Posterior vena cava (tissue), 2 donors: ENCODE measurements at places on chromosomes 7 and 10.

GRCh38 chr10:105963334-105963884 lies 1201.1 kb downstream of the SORCS1 start:
- no peak for DNase-seq

GRCh38 chr7:48090095-48090805 lies 1.2 kb downstream of the UPP1 start:
- no peak for DNase-seq

DNA sequence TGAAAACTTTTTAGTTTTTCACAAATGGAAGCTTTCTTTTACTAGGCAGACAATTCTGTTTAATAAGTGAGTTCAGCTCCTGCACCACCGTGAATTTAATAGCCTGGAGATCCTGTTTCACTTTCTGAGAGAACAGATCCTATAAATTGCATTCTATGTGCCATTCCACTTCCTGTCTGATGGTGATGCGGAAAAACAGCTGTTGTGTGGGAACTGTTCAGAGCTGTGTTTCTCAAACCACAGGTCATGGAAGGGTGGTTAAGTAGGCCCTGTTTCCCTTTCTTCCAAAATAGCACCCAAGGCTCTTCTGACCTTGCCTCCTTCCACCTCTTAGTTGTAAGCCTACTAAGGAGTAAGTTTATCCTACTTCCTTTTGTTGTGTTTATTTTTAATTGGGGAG lies 97.2 kb upstream of the DKK1 start:
- DNase-seq: no peak

- no peak for DNase-seq
Measured at GRCh38 chr7:128210036-128210347, 31.1 kb upstream of the LEP start.

DNA sequence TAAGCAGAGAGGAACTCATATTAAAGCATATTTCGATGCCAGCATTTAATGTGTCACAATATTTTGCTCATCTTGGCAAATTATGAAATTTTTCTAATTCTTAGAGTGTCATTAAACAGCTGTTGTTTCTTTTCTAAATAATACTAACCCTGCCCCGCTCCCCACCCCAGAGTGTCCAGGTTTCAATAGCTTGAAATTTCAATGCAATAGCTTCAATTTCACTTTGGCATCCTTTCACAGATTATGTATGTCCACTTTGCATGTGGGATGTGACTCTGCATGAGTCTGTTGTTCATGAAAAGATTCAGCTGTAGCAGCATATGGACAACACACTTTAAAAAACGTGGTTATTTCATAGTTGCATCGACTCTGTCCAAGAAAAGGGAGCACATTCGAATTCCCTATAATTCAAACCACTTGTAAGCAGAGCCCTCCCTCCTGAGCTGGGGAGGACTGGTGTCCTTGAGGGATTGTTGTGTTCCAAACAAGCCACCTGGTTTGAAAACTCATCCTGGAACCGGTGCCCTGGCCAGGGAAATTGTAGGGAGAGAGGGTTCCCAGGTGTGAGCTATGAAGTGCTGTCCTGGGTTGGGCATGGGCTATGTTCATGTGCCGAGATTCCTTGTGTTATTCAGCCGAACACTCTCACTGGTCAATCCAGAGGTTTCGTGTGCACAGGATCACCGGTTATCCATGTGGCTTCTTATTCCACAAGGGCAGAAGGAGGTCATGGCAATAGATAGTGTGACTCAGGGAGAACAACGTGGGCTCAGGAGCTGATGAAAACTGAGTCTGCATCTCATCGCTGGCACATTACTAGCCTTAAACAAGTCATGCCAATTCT lies 64.6 kb upstream of the CREB5 start:
- no peak for DNase-seq

DNA sequence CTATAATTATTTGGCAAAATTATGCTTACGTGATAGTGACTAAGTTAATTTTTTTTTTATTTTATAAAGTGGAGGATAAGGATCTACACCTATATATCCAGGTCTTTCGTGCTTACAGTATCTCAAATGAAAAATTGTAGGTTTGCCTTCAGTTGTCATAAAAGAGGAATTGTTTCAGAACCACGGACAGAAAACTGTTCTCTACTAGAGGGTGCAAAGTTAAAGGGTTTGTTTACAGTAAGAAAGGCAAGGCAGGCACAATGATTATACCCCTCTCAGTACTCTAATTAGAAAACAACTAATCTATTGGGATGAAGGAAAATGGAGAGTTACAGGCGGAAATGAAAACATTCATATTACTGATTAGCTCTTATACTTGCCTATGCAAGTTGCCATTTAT lies 1.5 kb downstream of the PCLO start:
- DNase-seq: no peak

DNA sequence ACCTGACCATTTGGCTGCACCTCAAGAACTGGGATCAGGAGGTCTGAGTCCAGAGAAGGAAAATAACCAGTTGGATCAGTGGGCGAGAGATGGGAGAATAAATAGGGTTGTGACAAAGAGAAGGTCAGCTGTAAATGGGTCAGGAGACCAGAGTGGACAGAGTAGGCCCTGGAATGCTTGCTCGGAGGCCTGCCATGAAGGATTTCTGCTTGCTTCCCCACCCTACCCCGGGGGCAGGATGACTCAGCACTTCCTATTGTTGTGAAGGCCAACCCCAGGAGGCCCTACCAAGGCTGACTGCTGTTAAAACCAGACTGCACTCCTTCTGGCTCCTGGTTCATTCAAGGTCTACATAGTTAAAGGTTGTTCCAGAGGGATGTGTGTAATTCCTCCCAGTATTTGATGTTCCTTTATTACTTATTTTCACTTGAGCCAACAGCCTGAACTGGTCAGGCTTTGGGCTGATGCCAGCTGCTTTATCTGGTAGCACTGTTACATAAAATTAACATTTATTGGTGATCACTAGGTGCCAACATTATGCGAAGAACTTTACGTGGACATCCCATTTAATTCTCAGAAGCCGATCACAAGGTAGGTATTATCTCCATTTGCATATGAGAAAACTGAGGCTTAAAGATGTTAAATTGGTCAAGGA lies 27.3 kb upstream of the IFRD1 start:
- DNase-seq: peak; percentile 92

DNA sequence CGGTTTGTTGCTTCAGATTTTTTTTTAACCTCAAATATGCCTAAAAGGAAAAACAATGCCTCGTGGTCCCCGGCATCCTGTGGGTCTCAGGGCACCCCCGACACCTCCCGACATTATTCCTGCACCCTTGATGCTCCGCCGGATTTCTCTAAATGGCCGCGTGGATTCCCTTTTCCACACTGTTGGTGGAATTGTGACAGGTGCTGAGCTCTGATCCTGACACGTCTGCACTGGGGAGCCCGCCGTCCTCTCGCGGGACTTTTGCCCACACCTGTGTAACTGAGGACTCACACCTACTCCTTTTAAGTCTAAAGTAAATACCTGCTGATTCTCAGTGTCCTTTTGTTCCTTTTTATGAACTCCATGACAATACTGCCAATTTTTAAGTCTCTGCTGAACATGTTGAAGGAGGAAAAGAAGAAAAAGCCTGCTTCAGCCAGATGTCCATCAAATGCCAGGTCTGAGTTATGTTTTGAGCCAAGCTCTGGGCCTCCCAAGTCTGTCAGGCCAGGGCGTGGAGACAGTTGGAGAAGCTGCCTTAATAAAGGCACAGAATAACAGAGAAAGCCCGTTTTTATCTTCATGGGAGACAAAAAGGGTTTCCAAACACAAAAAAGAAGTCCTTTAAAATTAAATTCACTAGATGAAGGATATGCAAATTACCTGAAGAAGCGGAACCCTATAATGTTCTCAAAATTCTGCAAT lies 568.2 kb downstream of the DNAJB6 start:
- no peak for DNase-seq

DNA sequence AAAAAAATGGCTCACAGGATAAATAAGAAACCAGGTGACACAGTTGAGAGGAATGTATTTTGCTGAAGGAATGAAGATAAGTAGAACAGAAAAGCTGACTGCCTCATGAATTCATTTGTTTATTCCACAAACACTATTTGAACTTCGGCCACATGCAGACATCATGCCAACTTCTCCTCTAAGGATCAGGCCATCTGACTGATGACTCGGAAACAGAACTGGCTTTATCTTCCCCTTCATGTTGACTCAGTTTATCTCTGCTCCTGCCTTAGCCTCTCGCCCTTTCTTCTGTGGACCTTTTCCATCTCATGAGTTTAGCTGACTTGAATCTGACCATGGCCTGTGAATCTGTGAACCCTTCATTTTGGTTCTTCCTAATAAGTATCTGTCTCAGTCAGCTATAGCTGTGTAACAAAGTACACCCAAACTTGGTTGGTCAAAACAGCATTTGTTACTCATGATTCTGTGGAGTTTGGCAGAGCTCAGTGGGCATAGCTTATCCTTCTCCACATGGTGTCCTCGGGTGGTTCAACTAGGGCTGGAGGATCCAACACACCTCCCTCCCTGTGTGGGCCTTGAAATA lies 44.0 kb upstream of the GRID1 start:
- no peak for DNase-seq

GRCh38 chr7:74206589-74207120 lies 3.2 kb upstream of the LAT2 start:
- DNase-seq: peak; percentile 97

DNA sequence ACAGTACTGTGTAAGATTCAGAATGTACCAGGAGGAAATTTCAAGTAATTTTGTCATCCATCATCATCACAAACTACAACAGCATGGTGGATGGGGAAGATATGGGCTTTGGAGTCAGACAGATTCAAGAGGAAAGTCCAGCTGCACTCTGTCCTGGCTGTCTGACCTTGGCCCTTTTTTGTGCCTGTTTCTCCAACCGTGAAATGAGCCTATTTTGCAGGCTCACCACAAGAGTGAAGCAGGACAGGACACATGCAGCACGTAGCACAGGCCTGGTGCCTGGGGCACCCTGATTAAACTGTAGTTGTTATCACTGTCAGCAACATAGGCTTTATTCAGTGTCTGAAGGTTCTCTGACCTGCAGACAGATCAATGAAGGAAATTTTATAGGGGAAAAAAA lies 37.6 kb downstream of the RHOBTB1 start:
- no peak for DNase-seq

DNA sequence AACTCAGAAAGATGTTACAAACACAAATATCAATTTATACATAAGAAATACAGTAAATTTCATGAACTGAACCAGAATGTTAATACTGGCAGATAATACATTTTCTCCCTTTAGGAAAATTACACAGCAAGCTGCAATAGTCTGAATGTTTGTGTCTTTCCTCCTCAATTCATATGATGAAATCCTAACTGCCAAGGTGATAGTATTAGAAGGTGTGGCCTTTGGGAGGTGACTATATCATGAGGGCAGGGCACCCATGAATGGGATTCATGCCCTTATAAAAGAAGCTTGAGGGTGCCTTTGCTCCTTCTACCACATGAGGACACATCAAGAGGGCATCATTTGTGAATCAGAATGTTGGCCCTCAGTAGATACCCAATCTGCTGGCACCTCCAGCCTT lies 64.3 kb upstream of the GPR22 start:
- DNase-seq: no peak

DNA sequence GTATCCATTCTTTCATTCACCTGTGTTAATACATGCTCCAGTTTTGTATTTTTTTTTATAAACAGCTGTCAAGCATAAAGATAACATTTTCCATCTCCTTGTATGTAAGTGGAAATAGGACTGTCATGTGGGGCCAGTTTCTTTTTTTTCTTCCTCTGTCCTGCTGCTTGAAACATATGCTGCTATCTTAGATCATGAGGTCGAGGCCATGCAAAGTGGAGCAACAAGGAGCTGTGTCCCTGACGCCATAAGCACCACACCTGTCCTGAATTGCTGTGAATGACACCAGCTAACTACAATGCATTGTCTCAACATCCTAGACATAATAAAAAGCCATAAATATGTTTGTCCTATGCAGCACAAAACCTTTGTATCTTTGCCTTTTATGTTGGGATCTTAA lies 37.7 kb upstream of the SLC26A4 start:
- DNase-seq: no peak

GRCh38 chr10:107409522-107409921 lies 245.0 kb upstream of the SORCS1 start:
- no peak for DNase-seq

GRCh38 chr10:85138046-85138445 lies 809.7 kb downstream of the CCSER2 start:
- DNase-seq: no peak

GRCh38 chr10:90062786-90063185 lies 361.4 kb downstream of the KIF20B start:
- DNase-seq: no peak

GRCh38 chr7:148056406-148056805 lies 534.2 kb upstream of the C7orf33 start:
- no peak for DNase-seq

DNA sequence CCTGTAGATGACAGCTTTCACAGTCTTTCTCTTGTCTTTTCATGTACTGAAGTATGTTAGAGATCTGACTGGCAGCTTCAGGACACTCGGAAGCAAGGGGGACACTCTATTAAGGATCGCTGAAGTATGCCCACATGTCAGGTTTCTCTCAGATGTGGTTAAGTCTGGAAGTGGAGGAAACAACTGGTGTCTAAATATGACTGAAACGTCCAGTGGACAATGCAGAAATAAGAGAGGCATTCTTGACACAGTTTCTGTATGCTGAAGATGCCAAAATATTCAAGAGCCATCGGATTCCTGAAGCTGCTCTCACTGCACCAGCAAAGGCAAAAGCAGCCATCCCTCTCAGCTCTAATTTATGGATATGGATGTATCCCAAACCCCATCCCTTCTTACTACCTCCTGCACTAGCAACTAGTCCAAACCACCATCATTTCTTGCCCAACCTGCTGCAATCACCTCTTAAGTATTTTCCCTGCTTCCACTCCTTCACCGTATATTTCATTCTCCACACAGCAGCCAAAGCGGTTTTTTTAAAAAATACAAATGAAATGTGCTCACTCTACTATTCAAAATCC lies 113.4 kb downstream of the REEP3 start:
- no peak for DNase-seq

DNA sequence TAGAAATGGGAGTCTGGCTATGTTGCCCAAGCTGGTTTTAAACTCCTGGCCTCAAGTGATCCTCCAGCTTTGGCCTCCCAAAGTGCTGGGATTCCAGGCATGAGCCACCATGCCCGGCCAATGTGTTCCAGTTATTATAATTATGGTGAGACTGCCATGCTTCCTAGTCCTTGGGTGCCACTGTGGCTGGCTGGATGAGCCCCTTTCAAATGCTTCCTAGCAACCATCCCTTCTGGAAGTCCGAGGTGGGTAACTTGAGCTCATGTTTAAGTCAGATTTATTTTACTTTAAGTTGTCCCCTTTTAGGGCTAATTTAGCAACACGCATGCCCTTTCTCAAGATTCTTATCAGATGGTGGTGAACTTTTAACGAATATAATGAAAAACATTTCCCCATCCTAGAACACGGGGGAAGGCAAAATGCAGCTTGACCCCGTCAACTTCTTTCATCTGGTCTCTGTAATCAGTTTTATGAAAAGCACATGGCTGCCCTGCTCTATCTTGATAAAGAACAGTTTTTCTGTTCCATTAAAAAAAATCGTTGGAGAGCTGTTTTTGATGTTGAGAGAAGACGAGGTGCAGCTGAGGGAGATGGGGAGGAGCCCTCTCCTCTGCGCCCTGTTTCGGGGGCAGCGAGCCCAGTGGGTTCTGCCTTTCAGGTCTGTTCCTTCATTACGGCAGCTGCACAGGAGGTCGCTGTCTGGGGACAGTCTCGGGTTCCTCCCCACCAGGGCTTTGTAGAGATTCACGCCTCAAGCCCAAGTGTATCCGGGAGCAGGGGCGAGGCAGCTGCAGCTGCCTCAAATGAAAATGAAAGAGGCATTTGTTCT lies 61.0 kb upstream of the MKI67 start:
- no peak for DNase-seq
